ENCODE measurements at places on chromosomes 4 and X. TPM values are rescaled to one million over a fixed set of nuclear protein-coding genes. Genes with fewer than 3 reads are reported as not detected.
A peak's percentile ranks its signal among the peaks of the same experiment; 100 is the strongest.

DNA sequence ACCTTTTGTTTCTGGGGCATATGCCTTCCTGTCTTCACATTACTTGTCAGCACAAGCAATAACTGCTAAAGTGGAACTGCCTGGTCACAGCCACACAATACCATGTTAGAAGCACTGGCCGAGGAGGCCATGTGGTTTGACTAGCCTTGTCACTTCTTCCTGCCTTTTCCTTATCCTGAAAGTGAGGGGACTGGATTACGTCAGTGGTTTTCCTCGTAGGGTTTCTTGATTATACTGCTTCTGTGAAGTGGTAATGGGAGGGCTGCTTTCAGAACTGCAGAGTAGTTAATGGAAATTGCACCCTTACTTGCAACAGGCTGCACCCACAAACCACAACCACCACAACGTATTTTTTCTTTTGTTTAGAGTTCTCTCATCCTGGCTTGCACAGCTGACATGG is 26.6 kb downstream of the ZRSR2 start:
- no peak for DNase-seq

Gene DSPP
- 0.04 TPM for polyA plus RNA-seq

GRCh38 chr4:57100979-57101651 is 9.1 kb downstream of the IGFBP7 start:
- DNase-seq: no peak

Gene ZCCHC18
- 5.2 TPM for polyA plus RNA-seq

DNA sequence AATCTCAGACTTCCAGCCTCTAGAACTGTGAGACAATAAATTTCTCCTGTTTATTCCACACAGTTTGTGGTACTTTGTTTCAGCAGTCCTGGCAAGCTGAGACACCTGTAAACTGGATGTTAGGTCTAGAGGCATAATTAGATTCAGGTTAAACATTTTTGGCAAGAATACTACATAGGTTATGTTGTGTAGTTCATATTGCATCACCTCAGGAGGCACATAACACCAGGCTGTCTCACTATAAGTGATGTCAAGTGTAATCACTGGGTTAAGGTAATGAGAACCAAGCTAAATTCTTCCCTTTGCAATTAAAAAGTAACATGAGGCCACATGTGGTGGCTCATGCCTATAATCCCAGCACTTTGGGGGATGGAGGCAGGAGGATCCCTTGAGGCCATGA is 214.2 kb downstream of the ZNF674 start:
- DNase-seq: no peak

DNA sequence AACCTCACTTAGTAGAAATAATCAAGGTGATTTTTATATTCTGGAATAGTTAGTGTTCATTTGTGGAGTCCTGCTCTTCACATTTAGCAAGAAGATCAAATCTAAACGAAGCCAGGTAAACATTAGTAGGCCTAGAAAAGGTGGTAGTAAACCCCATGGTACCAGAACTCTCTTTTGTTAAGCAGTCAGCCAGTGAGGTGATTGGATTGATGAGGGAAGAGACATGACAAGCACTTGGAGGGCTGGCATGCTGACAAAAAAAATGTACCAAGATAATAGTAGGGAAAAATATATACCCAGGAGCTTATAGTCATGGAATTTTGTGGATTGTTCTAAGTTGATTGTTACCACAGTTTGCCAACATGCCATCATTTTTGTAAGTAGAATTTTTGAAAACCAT is 163.8 kb downstream of the BANK1 start:
- DNase-seq: no peak

- no peak for DNase-seq
These were observed 27.0 kb upstream of the MID1IP1 start for GRCh38 chrX:38774249-38774648.

Gene COL4A6
- 11.2 TPM for polyA plus RNA-seq

Gene OPN1LW
- not detected for polyA plus RNA-seq

DNA sequence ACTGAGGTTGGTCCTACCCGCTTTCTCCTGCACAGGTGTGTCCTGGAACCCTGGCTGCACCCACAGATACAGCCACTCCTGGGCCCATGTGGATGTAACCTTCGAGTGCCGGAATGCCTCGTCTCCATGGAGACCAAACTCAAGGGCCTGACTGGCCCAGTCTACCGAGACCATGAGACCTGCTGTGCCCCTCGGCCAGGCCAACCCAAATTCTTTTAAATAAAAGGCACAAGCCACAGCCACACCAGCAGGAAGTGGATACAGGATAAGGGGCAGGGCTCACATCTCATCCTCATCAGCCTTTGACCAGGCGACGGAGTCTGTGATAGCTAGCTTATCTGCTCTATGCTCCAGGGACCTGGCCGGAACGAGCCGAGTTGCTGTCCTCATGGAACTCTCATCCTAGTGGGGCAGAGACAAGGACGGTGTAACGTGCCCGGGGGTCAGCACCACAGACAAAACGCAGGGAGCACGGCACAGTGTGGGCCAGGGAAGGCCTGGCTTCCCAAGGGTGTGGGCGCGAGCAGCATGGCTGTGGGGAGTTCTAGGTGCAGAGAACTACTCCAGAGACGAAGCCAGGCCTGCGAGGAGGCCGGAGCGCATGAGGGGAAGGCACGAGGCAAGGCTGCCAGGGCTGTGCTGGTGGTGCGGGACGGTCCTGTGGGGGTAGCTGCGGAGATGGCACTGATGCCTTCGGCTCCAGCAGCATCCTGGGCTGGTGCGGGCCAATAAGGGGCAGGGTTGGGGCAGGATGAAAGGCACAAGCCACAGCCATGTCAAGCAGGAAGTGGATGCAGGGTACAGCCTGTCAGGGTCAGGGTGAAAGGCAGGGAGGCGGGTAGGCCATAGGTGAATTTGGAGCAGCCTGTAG is 22.7 kb downstream of the NOP14 start:
- peak; percentile 30 for DNase-seq

Gene GAGE12F
- polyA plus RNA-seq: not detected

All from left lung (tissue), 14 donors.